ENCODE measurements at places on chromosomes 3 and 15.

- DNase-seq: no peak
Measured at GRCh38 chr15:65906396-65906795, 37.1 kb downstream of the RAB11A start.

GRCh38 chr3:42490243-42490642, 12.2 kb upstream of the VIPR1 start:
- peak; percentile 87 for DNase-seq

GRCh38 chr3:59698091-59698490, 648.3 kb upstream of the CFAP20DC start:
- DNase-seq: no peak

GRCh38 chr15:32669896-32670611, 28.5 kb downstream of the SCG5 start:
- no peak for DNase-seq

DNA sequence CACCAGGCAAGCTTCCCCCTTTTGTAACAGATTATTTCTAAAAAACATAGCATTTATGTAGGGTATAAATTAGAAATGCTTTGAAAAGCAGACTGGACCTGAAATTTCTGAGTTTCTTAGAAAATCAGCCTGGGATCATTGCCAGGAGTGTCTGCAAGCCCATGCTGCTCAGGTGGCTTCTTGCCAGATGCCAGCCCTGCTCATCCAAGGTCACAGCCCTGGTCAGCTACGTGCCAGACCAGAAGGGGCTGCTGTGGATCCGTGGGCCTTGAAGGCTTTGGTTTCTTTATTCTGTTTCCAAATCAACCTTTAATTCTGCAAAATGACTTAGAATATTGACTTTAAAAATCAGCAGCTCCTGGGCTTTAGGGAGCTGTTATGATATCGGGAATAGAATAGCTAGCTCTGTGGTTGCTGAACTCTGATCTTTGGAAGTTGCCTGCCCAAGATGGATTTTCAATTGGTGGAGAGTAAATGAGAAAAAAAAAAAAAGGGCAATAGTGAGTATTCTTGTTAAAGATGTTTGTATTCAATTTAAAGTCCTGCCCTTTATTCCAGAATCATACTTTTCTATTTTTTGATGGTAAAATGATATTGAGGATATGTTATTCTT, 370.1 kb upstream of the ONECUT1 start:
- DNase-seq: peak; percentile 18

DNA sequence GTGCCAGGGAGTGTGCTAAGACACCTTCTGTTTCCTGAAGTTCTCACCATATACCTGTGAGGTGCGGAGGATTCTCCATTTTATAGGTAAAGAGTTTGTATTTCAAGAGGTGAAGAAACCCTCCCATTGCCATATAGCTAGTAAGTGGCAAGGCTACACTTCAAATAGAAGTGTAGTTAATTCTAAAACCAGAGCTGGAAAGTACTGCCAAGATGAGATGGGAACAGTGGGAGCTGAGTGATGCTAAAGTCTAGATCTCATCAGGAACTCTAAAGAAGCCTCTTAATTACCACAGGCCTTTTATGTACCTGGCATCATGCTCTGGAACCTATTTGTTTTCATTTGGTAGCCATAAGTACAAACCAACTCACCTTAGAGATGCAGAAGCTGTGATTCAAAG, 98.6 kb upstream of the NUDT16 start:
- no peak for DNase-seq

- DNase-seq: no peak
Measured at GRCh38 chr15:75178171-75178937, 23.3 kb upstream of the C15orf39 start.

DNA sequence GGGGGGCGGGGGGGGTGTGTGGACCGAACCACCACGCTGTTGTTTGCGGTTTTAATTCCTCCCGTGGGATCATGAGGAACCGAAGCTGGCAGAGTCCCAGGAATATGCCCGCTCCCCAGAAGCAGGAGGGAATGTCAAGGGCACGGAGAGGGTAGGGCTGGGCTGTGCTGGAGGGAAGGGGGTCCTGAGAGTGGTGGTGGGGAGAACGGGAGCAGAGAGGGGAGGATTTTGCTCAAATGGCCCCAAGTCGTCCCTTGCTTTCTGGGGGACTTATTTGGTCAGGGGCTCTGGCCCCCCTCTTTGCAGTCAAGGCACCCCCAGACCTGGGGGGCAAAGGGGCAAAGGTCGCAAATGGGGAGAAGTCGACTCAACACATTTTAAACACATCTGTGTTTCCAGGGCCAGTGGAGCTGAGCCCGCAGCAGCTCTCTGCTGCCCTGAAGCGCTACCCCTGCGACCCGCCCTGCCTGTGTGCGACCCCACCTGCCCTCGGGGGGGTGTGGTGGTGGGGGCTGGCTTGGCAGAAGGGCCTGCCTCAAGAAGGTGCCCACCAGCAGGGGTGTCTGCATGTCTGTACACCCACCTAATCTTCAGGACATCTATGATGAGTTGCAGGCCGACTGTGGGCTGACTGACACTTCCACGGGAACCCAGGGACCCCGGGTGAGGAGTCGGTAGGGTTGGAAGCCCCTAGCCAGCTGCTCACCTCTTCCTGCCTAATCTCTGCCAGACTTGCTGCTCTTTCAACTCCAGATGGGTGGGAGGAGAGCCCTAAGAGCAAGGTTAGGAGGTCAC, 602 bp upstream of the ATP2B2 start:
- peak; percentile 9 for DNase-seq

DNA sequence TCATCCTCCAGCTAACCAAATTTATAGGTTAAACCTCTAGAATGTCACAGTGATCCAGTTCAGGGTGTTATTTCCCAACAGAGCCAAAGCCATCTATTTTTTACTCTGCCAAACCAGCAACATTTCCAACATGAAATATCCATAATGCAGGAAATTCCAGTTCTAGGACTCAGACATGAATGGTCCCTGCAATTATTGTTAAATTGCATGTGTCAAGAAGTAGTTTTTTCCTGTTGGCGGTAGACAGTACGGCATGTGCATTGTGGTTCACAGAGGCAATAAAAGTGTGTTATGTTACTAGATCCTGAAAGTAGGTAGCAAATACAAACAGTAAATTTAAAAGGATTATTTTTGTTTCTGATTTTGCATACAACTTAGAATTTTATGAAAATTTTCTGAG, 215.7 kb upstream of the THBS1 start:
- DNase-seq: no peak

GRCh38 chr3:194042927-194043326, 93.0 kb upstream of the HES1 start:
- DNase-seq: peak; percentile 66

- DNase-seq: peak; percentile 89
Measured at GRCh38 chr15:75452364-75452864, 924 bp upstream of the SIN3A start.

GRCh38 chr3:141408596-141408995, 40.3 kb downstream of the ZBTB38 start:
- no peak for DNase-seq

- DNase-seq: no peak
Measured at GRCh38 chr15:31271711-31272557, 54.7 kb upstream of the KLF13 start.

DNA sequence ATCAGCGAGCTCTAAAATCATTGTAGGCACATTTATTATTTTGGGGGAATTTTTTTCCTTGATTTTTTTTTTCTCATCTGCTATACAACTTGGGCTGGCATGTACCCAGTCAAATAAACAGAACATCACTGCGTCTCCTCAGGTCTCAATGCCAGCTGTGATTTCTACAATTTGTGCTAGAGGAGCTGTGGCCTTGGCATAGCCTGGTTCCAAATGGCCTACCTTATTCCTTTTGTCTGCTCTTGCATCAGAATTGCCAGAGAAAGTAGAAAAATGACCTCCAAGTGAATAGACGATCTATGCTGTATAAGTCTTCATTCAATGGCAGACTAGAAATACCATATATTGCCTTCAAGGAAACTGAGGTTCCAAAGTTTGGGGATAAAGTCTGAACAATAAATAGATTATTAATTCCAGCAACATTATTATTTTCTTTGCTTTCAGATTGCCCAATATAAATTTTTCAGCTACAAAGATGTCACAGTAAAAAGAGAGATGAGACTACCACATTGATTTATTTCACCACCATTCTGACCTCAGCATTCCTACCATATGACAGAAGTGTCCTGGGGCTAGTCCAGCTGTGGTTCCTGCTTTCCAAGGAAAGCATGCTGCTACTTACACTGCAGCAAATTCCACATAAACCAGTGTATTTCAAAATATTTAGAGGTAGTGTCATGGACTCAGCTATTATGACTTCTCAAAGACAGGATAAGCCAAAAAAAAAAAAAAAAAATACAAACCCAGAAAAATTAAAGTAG, 493.9 kb upstream of the ZNF385D start:
- no peak for DNase-seq

- DNase-seq: no peak
Measured at GRCh38 chr3:13951184-13951583, 71.3 kb upstream of the WNT7A start.

- DNase-seq: peak; percentile 89
Measured at GRCh38 chr3:159813822-159814531, 174.7 kb upstream of the IL12A start.

GRCh38 chr3:64179860-64180259, 45.4 kb downstream of the PRICKLE2 start:
- DNase-seq: no peak

- no peak for DNase-seq
Measured at GRCh38 chr3:127445581-127446343, 144.8 kb downstream of the TPRA1 start.

DNA sequence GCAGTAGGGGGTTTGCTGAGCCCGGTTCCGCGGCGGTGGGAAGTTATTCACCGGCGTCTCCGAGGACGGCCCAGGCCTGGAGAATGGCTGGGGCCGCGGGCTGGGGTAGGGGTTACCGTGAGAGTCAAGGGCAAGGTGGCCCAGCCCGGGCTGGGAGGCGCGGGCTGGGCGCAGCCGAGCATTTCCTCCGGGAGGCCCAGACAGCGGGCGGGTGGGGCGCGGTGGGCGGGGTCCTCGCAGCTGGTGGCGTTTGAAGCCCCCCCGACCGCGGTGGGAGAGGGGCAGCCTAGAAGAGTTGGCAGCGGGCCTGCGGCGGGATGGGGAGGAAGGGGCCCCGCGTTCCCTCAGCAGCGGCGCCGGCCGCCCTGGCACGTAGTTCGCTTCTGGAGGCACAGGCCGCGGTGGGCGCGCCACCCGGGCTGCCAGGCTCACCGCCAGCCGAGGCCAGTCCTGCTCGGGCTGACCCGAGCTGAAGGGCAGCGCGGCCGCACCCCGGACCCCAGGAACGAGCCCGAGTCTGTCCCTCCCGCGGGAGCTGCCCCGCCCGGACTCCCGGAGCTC, 960 bp upstream of the KLF13 start:
- peak; percentile 52 for DNase-seq

GRCh38 chr15:58466566-58466965, 34.8 kb downstream of the LIPC start:
- DNase-seq: no peak

DNA sequence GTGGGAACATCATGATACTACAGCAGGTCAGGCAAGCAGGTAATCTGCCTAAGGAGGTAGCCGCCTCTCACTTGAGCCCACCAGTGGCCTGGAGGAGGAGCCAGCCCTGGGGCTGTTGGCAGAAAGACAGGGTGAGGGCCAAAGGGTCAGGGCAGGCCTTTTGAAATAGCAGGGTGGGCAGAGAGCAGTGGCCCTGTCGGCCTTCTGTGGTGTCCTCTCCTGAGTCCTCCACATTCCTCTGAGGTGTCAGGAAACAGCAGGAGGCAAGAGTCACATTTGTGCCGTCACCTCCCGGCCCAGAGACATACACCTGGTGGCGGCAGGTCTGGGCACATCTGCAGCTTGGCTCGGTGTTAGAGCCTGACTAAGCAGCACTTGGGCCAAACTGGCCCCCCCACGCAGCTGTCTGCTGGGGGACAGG, 3.9 kb upstream of the BNC1 start:
- DNase-seq: no peak

DNA sequence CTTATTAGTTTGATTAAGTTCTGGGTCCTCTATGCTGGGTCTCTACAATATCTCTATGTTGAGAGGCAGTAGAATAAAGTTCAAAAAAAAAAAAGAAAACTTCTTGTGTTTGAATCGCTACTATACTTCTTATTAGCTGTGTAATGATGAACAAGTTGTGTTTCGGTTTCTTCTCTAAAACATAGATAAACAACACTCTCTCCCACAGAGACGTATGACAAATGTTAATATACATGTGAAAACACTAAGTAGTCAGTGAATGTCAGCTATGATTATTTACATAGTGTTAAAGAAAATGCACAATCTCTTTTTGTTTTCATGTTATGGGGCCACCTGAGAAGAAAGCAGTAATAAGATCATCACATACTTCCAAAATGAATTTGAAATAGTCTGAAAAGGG, 45.3 kb downstream of the ACAP2 start:
- DNase-seq: no peak

GRCh38 chr3:34924961-34925360, 714.4 kb upstream of the ARPP21 start:
- DNase-seq: no peak

DNA sequence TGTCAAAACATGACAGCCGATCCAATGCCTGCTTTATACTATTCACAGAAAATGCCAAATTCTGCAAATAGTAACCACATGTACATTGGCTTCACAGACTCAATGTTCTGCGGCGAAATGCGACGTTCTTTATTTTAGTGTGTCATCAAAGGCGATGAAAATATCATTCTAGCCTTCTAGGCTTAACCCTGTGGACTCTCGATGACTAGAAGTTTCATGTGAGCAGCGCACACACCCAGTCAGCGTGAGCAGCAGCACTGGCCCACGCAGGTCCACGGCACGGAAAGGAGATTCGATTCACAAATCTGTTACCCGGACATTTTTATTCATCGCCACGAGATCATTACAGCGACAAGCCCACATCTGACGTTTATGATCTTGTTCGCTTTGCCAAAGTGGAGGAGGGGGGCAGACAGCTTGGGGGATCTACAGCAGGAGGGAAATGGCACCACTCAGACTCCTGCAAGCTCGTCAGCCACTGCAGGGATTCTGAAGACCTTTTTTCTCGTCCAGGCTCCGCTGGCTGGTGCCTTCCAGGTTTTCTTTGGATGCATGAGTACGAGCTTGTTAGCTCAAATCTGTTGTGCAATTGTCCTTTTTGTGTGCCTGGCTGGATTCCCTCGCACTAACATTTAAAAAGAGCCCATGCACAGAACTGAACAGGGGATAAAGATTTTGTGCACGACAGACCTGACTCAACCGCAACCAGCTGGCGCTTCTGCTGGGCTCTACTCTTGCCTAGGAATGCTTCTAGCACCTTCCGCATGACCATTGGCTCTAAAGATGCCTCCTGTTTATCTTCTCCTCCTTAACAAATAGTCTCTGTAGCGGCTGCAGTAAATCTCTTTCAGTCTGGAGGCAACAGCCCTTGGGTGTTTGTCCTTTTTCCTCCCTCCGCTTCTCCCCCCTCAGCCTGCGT, 938.4 kb downstream of the MCTP2 start:
- no peak for DNase-seq

DNA sequence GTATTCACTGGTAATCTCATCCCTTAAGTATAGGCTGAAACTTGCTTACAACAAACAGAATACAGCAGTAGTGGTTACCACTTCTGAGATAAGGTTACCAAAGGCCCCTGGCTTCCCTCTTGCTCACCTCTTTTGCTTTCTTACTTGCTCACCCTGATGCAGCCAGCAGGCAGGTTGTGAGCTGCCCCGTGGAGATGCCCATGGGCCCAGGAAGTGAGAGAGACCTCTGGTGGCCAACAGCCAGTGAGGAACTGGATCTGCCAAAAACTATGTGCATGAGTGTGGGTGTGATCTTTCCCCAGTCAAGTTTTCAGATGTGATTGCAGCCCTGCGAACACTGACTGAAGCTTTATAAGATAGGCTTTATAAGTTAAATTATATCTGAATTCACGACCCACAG, 48.7 kb downstream of the NMNAT3 start:
- peak; percentile 53 for DNase-seq

Data from DMS53 (cell line).